Fibroblast of upper back skin (primary cell): ENCODE measurements at places on chromosomes 11 and 22.

- DNase-seq, result no peak
Measured at GRCh38 chr22:47781427-47782111, 1019.1 kb downstream of the TBC1D22A start.

DNA sequence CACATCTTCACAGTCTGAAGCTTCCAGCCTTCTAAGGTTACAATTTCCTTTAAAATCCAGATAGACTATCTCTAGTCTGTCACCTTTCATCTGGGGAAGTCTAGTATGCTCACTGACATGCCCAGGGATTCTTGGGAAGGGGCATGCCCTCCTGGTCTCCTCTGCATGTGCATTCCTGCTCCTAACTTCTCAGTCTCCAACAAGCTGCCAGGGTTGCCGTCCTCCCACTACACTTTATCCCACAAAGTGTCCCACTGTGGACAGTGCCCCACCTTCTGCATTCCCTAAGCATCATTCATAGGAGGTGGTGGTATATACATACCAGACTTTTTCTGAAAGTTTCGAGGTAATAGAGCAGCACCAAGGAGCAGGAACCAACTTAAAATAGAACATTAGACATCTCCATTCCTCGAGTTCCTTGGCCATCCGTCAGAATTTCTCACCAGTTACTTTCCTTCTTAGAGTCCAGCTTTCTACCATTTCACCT, 28.7 kb downstream of the EIF3F start:
- DNase-seq, result peak; percentile 78

DNA sequence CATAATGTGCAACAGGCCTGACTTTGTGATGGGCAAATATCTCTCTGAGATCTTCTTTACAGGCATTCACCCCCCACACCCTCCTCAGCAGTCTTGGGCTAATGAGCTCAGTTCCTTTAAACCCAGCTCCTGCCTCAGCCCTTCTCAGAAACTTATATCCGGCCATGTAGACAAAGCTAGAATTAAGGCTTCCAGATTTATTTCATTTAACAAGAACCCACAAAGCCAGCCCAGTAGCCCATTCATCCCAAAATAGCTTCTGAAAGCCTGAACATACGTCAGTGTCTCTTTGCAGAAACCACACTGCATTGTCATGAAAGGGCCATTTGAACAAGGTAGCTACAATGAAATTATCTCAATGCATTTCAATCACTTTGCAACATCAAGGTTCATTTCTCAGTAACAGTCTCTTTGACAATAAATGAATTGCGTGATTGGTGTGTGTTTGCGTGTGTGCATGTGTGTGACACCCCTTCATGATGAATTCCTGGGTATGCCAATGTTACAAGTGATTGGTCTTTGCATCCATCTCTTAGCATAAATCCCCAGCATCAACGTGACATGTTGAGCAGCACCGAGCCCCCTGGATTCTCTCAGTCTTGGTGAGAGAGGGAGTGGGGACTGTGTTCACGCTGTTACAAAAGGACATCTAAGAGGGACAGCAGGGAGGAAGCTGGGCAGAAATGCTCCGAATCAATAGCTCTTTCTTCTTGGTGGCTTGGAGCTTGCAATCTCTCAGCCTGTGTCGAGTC, 299.6 kb downstream of the KIRREL3 start:
- DNase-seq, result peak; percentile 65

DNA sequence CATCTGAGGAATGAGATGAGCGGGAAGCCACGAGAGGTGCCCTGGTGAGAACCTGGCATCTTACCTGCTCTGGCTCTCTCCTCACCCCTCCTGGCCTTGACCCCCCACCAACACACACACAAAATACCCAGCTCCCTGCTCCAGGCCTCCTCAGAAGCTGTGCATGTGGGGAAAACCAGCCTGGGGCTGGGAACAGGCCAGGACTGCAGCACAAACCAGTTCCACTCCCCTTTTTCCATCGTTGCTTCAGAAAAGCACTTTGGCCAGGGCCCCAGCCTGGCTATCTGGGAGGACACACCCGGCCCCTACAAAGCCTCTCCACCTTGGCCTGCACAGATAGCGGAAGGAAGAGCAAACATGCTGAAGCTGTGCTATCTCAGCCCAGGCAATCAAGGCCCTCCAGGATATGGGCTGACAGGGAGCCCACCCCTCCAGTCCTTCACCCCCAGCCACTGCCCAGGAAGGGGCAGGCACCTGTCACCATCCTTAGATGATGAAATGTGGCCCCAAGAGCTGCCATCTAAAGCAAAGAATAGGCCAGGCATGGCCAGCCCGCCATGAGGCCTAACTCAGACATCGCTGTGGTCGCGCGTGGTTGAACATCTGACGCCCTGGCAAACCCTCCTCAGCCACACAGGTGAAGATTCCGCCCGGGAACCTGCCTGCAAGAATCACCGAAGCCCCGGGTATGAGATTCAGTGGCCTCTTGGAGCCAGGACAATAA, 35.4 kb downstream of the PISD start:
- DNase-seq, result no peak

DNA sequence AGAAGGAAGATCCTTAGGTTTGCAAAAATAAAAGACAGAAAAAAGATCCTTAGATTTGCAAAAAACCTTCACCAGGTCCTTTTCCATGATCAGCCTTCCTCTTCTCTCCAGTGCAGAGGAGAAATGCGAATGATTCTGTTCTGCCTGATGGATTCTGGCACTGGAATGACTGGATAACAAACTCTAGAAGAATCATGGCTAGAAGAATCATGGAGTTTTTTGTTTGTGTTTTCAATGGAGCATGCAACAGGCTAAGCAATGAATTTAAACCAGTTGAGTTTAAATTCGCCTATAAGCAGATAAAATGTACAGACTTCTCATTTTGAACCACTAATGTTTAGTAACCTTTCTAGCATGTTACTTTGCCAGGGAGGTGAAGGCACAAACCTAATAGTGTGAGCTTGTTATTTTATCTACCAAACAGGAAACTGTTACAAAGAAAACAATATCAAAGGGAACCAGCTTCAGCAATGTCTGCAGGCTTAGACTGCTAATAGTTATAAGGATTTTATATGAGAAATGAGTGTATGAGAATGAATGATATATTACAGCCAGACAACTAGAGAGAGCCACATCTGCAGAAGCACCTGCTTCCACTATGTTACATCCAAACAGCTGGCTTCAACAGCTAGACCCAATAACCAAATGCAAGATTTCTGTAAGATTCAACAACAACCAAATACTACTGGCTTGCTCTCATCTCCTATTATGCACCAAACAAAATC, 64.7 kb upstream of the APOA1 start:
- DNase-seq, result no peak

GRCh38 chr11:6083129-6083528, 24.4 kb upstream of the OR56B4 start:
- no peak for DNase-seq

- no peak for DNase-seq
Measured at GRCh38 chr22:28943501-28943879, 60.1 kb downstream of the ZNRF3 start.

DNA sequence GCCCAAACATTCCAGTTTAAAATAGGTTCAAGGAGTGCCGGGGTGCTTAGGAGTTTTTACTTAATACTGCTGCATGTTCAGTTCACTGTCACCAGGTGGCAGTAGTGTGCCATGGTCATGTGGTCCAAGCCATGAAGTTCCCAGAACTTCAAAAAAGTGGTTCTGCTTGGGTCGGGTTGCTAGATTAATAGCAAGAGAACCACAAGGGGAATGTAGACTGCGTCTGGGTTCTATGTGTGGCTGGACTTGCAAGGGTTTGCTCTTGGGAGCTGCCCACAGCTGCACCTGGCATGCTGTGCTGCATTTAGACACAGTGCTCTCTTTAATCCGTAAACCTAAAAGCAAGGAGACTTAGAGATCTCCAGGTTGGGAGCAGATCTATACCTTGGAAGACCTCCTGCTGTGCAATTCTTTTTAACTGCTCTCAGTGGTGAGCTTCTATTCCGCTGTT, 6.5 kb upstream of the SPON1 start:
- DNase-seq, result peak; percentile 63

- DNase-seq, result peak; percentile 38
Measured at GRCh38 chr11:59283825-59284772, 71.4 kb upstream of the MPEG1 start.

DNA sequence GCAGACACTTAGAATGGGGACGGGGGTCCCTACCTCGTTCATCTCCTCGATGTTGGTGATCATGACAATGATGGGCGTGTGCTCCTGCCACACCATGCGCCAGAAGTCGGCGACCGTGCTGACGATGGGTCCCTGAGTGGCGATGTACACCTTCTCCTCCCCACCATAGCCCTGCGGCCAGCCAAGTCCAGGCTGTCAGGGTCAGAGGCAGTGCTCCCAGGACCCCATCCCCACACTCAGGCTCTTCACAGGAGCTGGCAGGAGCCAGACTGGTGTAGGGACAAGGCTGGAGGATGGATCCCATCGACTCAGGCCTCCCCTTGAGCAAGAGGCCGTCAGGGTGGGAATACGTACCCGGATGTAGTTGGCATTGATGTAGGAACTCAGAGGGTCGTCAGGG, 7.2 kb upstream of the IGSF22 start:
- DNase-seq, result no peak

- peak; percentile 95 for DNase-seq
Measured at GRCh38 chr11:8068605-8069221, 12.3 kb upstream of the TUB start.
